ENCODE measurements at places on chromosomes 7 and 10. TPM values are rescaled to one million over a fixed set of nuclear protein-coding genes. Genes with fewer than 3 reads are reported as not detected.

- no peaks in the 10 kb centered on the region for H3K4me1 ChIP-seq
- H3K27ac ChIP-seq, result no peak overlapping the region
- no peak for DNase-seq
Measured at GRCh38 chr10:54796881-54797280, 4.2 kb downstream of the PCDH15 start.

- no peak overlapping the region for H3K27ac ChIP-seq
- DNase-seq, result peak; percentile 66
- no peak overlapping the region for H3K4me3 ChIP-seq
Measured at GRCh38 chr7:157684157-157684908, 347.5 kb downstream of the DNAJB6 start.

DNA sequence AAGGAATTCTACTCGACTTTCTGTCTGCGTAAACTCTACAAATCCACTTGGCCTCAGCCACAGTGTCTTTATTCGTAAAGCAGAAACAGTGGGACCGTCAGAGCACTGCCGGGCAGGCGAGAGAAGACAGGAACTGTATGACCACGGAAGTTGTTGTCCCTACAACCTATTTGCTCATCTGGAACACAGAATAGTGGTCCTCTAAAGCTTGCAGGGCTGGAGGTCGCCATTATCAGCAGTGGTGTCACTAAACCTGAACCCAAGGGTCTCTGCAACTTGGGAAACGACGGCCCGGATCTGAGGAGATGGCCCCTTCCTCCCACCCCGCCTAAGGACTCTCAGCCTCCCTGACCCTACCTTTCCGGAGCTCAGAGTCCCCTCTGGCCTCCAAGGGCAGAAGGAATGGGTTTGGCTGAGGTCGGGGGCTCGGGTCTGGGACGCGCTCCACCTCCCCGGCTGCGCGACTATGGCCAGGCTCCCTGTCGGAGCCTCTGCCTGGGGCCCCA, 442 bp downstream of the STYXL1 start:
- no peak for DNase-seq
- no peaks in the 10 kb centered on the region for H3K36me3 ChIP-seq
- peak overlapping the region; percentile 91 for H3K27ac ChIP-seq

The STRIP2 gene
- total RNA-seq, result 0.37 TPM

GRCh38 chr10:91627344-91628102, 5.3 kb downstream of the PPP1R3C start:
- peaks cover 12% of the 10 kb centered on the region for H3K36me3 ChIP-seq
- no peak for DNase-seq
- no peak overlapping the region for H3K4me3 ChIP-seq
- no peaks in the 10 kb centered on the region for H3K4me1 ChIP-seq
- H3K27me3 ChIP-seq, result no peaks in the 10 kb centered on the region

The GPR15LG gene
- total RNA-seq, result not detected

The GIMAP2 gene
- 1.7 TPM for total RNA-seq

The TMEM140 gene
- 9.5 TPM for total RNA-seq

GRCh38 chr10:98076086-98076485, 45.7 kb upstream of the CRTAC1 start:
- no peak overlapping the region for H3K4me3 ChIP-seq
- no peaks in the 10 kb centered on the region for H3K36me3 ChIP-seq
- H3K4me1 ChIP-seq, result no peaks in the 10 kb centered on the region
- no peak for DNase-seq
- H3K27me3 ChIP-seq, result peaks cover 4% of the 10 kb centered on the region

The POMZP3 gene
- 2.9 TPM for total RNA-seq

DNA sequence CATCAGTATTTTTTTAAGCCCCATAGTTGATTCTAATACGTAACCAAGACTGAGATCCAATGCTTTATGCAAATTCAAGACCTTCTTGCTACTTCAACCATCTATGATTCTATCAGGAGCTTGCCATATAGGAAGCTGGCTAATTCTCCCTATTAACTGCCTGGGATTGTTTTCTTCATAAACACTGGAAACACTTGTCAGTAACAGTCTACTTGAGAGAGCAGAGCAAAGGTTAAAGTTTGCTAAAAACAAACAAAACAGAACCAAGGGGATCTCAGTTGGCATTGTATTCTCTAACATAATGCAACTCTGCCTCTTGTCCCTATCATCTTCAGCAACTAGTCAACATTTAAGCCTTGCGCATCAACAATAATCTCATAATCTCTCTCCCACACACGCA, 21.0 kb upstream of the PTPN12 start:
- no peaks in the 10 kb centered on the region for H3K4me1 ChIP-seq
- no peak for DNase-seq
- H3K27ac ChIP-seq, result no peak overlapping the region
- H3K36me3 ChIP-seq, result no peaks in the 10 kb centered on the region

The SSC4D gene
- 2.1 TPM for total RNA-seq

DNA sequence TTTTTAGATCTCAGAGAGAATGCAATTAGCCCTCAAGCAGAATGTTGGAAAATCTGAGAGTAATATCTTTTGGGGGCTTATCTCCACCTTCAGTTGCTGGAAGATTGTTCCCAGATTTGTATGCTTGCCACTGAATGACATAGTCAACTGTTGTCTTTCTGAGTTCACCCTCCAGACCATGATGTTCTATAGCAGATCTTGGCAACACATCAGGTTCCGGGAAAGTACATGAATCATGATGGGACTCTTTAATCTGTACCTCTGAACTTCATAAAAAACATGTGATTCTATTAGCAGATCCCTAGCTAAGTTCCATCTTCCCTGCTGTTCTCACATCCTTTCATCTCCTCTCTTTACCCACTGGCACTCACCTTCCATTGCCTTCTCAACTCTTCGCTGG, 68.9 kb downstream of the PLCE1 start:
- no peaks in the 10 kb centered on the region for H3K4me1 ChIP-seq
- no peak overlapping the region for H3K27ac ChIP-seq
- H3K27me3 ChIP-seq, result no peaks in the 10 kb centered on the region

- H3K36me3 ChIP-seq, result no peaks in the 10 kb centered on the region
- no peak overlapping the region for H3K4me3 ChIP-seq
- H3K4me1 ChIP-seq, result no peaks in the 10 kb centered on the region
- DNase-seq, result no peak
- no peaks in the 10 kb centered on the region for H3K27me3 ChIP-seq
Measured at GRCh38 chr10:16809074-16809718, 8.0 kb downstream of the RSU1 start.

The CDH23 gene
- 3.4 TPM for total RNA-seq

The ARL4A gene
- 1.9 TPM for total RNA-seq

GRCh38 chr10:103842605-103843004, 12.8 kb downstream of the SH3PXD2A start:
- no peak for DNase-seq
- H3K27me3 ChIP-seq, result no peaks in the 10 kb centered on the region
- H3K27ac ChIP-seq, result peak overlapping the region; percentile 74
- H3K4me3 ChIP-seq, result no peak overlapping the region
- no peaks in the 10 kb centered on the region for H3K36me3 ChIP-seq
- H3K4me1 ChIP-seq, result peaks cover 8% of the 10 kb centered on the region

DNA sequence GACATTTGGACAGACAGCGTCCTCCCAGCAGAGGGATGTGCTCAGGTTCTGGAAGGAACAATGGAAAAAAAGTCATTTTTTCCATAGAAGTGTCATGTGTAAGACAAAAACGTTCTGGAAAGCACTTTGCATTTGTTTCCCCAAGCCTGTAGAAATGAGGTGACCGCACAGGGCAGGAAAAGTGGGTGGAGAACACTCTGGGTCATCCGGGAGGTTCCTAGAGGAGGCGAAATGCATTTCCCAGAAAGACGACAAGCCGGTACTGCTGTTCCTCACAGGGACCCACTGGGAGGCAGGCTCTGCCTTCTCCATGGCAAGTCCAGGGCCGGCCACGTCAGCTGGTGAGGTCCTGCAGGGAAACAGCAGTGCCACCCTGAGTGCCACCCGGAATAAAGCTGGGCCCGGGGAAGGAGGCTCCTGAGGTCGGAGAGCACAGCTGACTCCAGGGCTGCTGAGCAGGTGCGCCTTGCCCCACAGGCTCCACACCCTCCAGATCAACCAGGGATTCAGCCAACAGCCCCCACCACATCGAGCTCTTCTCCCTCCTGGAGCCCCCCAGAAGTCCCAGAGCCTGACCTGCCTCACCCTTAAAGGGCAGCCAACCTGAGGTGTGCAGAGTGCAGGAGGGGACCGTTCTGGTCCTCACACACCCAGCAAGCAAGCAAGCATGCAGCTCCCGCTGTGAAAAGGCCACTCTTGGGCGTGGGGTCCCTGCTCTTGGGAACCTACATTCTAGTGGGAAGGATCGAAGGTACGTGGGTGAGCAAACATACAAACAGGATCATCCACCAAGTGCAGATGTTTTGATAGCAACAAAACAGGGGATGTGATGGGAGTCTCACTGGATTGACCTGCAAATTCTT, 28.8 kb upstream of the INPP5A start:
- no peak overlapping the region for H3K4me3 ChIP-seq
- H3K36me3 ChIP-seq, result no peaks in the 10 kb centered on the region
- H3K4me1 ChIP-seq, result no peaks in the 10 kb centered on the region
- H3K27ac ChIP-seq, result no peak overlapping the region

GRCh38 chr10:9238041-9238440, 1183.6 kb downstream of the GATA3 start:
- no peak for DNase-seq
- H3K27ac ChIP-seq, result no peak overlapping the region
- no peaks in the 10 kb centered on the region for H3K4me1 ChIP-seq
- H3K36me3 ChIP-seq, result no peaks in the 10 kb centered on the region

GRCh38 chr7:151382079-151382885, 27.6 kb downstream of the WDR86 start:
- DNase-seq, result no peak
- H3K27ac ChIP-seq, result no peak overlapping the region
- no peaks in the 10 kb centered on the region for H3K36me3 ChIP-seq
- H3K4me3 ChIP-seq, result no peak overlapping the region

The FAM221A gene
- 13.9 TPM for total RNA-seq

The UTF1 gene
- total RNA-seq, result not detected

The ZSCAN21 gene
- total RNA-seq, result 5.5 TPM

DNA sequence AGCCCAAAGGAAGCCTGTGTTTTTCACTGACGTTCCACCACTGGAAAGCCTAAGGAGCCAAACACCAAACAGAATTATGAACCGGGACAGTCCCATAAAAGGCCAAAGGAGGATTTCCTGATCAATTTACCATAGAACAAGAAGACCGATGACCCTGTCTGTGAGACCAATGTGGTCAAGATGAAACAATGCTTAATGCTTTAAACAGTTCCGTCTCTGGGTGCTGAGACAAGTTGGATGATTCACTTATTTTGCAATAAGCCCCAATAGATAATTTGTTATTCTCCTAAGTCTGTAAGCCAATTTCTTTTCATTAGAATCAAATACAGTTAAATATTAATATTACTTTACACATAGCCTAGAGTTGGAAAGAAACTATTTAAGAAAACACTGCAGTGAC, 134.9 kb downstream of the MICU1 start:
- no peaks in the 10 kb centered on the region for H3K36me3 ChIP-seq
- no peak overlapping the region for H3K4me3 ChIP-seq

DNA sequence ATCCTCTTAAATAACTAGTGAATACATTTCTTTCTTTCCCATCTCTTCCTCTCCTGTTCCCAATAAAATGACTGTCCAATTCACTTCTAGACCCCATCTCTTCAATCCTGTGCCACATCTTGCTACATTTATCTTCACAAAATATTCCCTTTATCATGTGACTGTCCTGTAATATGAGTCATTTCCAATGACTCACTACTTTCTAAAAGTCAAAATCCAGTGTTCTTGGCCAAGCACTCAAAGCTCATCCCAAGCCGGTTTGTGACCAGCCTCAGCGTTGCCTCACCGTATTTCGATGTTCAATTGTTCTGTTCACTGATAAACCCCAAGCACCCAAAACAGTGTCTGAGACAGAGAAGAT, 104.7 kb downstream of the PARD3 start:
- no peaks in the 10 kb centered on the region for H3K27me3 ChIP-seq
- H3K4me1 ChIP-seq, result peaks cover 31% of the 10 kb centered on the region
- H3K27ac ChIP-seq, result no peak overlapping the region

DNA sequence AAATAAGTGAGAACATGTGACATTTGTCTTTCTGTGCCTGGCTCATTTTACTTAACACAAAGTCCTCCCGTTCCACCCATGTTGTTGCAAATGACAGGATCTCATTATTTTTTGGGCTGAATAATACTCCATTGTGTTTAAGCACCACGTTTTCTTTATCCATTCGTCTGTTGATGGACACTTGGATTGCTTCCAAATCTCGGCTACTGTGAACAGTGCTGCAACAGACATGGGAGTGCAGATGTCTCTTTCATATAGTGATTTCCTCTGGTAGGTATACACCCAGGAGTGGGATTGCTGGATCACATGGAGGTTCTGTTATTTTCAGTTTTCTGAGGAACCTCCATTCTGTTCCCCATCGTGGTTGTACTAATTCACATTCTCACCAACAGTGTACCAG, 264.4 kb upstream of the GALNT17 start:
- no peaks in the 10 kb centered on the region for H3K36me3 ChIP-seq
- no peak overlapping the region for H3K4me3 ChIP-seq
- H3K4me1 ChIP-seq, result no peaks in the 10 kb centered on the region
- no peak for DNase-seq

The NDUFB8 gene
- 37.2 TPM for total RNA-seq

- no peak overlapping the region for H3K4me3 ChIP-seq
- H3K27ac ChIP-seq, result no peak overlapping the region
- no peak for DNase-seq
- H3K4me1 ChIP-seq, result no peaks in the 10 kb centered on the region
Measured at GRCh38 chr10:94083662-94084265, 90.0 kb downstream of the PLCE1 start.

DNA sequence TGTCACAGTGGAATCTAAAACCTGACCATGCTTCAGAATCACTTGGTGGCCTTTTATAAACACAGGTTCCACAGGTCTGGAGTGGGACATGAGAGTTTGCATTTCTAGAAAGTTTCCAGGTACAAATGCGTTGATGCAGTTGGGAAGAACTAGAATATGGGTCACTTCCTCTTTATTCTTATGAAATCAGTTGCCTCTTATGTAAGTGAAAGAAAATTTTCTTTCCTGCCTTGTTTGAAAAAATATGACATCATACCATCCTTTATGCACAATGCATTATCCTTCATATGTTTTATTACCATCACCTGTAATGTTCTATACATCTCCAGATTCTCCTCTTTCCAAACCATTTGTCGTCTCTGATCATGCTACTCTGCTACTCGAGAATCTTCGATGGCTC, 44.0 kb downstream of the PLXNA4 start:
- DNase-seq, result no peak
- H3K27me3 ChIP-seq, result no peaks in the 10 kb centered on the region
- H3K36me3 ChIP-seq, result no peaks in the 10 kb centered on the region
- H3K4me1 ChIP-seq, result no peaks in the 10 kb centered on the region
- H3K27ac ChIP-seq, result no peak overlapping the region
- H3K4me3 ChIP-seq, result no peak overlapping the region
